ENCODE measurements at places on chromosomes 7 and 10.

- DNase-seq: no peak
Observed at GRCh38 chr7:755413-755805, 28.3 kb upstream of the PRKAR1B start.

DNA sequence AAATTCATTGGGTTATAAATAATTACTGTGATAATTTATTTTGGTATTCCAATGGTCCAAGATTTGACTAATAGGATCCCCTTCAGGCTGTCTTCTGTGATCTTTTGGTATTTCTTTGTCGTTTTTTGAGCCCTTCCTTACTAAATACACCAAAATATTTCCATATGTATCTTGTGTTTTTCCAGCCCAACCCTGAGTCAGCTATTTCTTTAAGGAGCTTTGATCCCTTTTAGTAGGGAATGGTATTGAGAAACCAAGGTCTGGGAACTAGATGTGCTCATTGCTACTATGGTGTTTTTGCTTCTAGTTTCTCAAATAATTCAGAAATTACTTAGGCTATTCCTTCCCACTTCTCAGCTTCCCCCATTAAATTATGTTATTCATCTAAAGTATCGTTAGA, 15.3 kb downstream of the NHLRC2 start:
- no peak for DNase-seq

DNA sequence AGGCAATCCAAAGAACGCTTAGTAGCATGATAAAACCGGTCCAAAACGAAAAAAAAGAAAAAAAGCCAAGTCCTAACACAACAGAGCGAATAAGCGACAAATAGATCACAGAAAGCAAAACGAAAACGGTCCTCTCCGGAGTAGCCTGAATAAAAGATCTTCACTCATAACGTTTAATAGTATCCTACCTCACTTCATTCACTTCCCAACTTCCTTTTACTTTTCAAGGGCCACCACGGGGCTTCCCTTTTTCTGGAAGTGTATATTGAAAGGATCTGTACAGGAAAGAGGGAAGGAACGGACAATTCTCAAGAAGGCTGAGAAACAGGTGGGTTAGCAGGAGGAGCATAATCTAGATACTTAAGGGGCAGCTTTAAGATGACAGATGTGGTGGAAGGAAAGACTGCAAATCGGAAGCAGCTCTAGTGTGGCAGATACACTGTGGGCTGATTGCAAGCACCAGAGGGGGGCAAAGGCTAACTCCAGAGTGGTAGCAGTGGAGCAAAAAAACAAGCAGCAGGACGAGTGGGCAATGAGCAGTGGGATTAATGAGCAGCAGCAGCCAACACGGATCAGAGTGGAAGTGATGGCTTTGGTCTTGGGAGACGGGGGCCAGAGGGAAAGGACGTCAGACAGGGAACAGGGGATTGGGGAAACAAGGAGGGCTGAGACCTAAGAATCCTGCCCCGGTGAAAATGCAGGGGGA, 866 bp downstream of the CNOT4 start:
- DNase-seq: peak; percentile 22

DNA sequence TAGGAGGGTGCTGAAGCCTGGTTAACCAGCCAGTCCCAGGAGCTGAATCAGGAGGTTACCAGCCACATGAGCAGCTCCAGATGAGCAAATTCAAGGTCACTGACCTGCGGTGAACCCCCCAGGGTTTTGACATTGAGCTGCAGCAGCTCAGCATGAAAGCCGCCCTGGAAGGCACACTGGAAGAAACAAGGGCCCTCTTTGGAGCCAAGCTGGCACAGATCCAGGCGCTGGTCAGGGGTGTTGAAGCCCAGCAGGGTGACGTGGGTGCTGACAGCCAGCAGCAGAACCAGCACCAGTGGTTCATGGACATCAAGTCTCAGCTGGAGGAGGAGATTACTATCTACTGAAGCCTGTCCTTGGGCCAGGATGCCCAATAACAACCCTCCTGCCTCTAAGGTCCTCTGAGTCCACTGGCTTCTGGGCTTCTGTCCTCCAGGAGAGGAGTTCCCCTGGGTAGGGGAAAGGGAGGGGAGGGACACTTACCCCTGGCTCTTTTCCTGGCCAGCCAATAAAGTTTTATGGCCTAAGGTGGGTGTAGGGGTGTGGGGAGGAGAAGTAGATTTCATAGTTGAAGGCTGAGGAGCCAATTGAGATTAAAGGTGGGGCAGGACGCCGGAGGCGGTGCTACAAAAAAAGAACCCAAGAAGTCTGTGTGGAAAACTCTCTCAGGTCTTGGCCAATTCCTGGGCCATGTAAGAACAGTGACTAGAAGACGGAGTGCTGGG, 29.4 kb upstream of the ATOH7 start:
- no peak for DNase-seq

DNA sequence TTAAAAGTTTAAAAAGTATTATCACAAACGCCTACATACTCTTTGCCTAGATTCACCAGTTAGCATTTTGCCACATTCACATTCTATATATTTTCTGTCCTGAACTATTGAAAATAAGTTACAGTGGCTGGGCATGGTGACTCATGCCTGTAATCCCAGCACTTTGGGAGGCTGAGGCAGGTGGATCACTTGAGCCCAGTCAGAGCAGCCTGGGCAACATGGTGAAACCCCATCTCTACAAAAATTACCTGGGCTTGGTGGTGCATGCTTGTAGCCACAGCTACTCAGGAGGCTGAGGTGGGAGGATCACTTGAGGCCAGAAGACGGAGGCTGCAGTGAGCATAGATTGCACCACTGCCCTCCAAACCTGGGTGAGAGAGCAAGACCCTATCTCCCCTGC, 5.3 kb downstream of the ARPC1A start:
- DNase-seq: peak; percentile 45

GRCh38 chr10:34223658-34224057, 591.4 kb downstream of the PARD3 start:
- DNase-seq: no peak

DNA sequence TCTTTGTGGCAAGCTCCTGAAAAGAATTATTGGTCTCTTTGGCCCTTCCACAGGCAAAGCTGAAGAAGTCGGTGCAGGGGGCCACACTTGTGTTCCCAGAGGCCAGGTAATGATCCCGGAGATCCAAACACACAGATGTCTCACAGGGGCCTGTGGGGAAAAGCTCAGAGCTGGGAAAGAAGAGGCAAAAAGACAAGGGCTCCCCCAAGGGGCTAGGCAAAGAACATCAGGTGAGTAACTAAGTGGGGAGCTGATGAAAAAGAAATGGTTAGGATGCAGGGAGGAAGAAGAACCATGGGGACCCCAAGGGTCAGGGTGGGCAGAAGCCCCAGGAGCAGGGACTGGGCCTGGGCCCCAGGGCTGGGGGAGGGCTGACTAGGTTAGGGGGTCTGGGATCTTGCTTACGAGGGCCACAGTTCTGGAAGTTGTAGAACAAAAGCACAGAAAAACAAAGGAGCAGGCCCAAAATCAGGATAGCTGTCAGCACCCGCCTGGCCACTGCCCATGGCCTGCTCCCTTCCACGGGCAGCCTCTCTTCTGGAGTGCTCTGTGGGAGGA, 1.1 kb downstream of the KEL start:
- DNase-seq: no peak

DNA sequence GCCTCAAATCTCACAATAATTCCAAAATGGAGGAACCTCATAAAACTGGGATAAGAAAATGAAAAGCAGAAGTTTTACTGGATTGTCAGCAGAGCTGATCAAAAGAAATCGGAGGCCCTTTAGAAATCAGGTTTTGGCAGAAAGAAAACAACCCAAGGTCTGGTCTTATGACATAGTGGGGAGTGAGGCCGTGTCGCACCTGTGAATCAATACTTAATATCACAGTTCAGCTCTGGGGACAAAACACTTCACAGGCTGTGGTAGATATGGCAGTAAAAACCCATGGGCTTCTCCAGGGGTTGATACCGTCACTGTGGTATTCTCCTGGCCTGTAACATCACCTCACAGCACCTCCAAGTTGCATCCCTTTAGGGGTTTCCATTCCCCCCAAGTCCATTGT, 6.5 kb upstream of the MALSU1 start:
- no peak for DNase-seq

DNA sequence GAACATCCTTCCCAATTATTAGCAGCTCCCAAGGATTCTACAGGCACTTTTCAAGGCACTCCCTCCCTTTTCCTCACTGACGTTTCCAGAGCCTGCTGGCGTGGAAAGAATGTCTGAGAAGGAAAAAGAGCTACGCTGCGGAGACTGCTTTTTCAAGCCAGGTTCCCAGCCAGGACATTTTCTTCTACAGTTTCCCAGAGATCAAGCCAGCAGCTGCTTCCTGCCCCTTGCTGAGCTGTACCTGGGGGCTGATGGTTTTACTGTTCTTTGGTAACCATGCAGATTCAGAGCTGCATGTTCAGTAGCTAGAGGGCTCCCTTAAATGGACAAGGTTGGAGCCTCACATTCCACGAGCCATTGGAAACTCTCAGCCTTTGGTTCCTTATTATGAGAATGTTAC, 133.4 kb downstream of the EVX1 start:
- no peak for DNase-seq

- no peak for DNase-seq
Observed at GRCh38 chr7:96786261-96786997, 76.8 kb upstream of the SEM1 start.

GRCh38 chr7:72343991-72344390, 68.1 kb downstream of the CALN1 start:
- DNase-seq: no peak

DNA sequence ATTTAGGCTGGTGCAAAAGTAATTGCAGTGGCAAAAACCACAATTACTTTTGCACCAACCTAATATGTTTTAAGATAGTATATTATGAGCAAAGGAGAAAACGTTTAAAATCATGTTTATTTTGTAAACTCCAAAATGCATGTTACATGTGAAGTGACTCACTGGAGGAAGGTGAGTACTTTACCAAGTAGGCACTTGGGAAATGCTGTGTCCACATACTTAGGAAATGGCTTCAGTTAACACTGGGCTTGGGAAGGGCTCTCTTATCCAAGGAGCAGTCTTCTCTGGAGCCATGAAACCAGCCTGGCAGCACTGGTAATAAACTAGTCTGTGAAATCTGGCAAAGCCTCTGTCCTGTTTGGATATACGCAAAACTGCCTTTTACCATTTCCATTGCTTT, 4.4 kb downstream of the RPS24 start:
- DNase-seq: no peak

GRCh38 chr7:128042012-128042411, 10.8 kb upstream of the LRRC4 start:
- no peak for DNase-seq
